KBM-7 (cell line): ENCODE measurements at places on chromosomes 7 and 10.

DNA sequence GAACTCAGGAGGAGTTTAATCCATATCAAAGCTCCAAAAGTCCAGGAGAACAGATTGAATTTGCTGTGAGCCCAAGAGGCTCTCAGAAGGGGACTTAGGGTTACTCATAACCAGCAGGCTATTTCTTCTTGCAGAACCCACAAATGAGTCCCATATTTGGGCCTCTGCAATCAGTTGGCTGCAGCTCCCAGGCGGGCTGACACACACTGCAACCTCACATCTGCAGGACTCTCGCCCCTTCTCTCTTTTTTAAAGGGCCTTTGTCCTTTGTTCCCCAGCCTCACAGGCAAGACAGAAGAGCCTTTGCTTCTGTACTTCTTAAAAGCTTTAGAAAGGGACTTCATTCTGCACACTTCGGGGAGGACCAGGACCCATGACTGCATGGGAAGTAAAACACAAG, 26.7 kb downstream of the CREB3L2 start:
- no peak for DNase-seq

DNA sequence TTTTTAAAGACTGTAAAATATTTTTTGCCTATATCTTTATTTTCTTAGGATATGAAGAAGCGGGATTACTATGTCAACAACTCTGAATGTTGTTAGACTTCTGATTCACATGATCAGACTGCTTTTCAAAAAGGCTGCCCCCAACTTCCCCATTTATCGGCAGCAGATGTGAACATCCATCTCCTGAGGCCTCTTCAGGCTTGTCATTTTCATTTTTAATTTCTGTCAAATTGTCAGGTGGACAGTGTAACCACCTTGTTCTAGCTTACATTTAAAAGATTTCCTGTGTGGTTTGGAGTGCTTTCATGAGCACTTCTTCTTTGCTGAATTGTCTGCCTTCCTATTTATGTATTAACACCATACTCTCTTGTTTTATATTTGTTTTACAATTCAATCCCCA, 78.8 kb upstream of the GSDME start:
- DNase-seq, result peak; percentile 83

GRCh38 chr7:131722371-131722770, 165.9 kb upstream of the PODXL start:
- DNase-seq, result no peak

DNA sequence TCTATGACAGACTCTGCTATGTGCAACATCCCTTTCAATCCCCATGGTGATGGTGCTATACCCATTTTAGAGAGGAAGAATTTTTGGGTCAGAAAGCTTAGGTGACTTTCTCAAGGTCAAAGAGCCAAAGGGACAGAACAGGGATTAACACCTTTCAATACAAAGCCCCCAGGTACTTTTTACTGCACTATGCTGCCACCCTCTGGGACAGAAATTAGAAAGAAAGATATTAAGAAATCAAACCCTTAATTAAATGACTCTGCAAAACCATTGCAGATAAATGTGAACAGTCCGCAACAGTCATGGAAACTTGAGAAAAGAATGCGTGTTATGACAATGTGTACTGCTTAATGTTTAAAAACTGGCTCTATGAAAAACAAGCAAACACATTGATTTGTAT, 673.7 kb downstream of the MAGI2 start:
- no peak for DNase-seq
